ENCODE measurements at places on chromosomes 2 and 18. TPM values are rescaled to one million over a fixed set of nuclear protein-coding genes. Genes with fewer than 3 reads are reported as not detected.
A peak's percentile ranks its signal among the peaks of the same experiment; 100 is the strongest.

- no peaks in the 10 kb centered on the region for H3K27me3 ChIP-seq
- peaks cover 16% of the 10 kb centered on the region for H3K4me1 ChIP-seq
- H3K36me3 ChIP-seq, result no peaks in the 10 kb centered on the region
- H3K27ac ChIP-seq, result peak overlapping the region; percentile 76
- peak overlapping the region; percentile 83 for H3K4me3 ChIP-seq
- DNase-seq, result no peak
These were observed 514 bp upstream of the EPB41L5 start for GRCh38 chr2:120012363-120012762.

GRCh38 chr2:209496586-209496982 is 72.7 kb downstream of the MAP2 start:
- H3K4me1 ChIP-seq, result peaks cover 34% of the 10 kb centered on the region
- peaks cover 7% of the 10 kb centered on the region for H3K36me3 ChIP-seq
- DNase-seq, result no peak
- H3K27me3 ChIP-seq, result no peaks in the 10 kb centered on the region
- peak overlapping the region; percentile 87 for H3K27ac ChIP-seq

GRCh38 chr18:79356435-79356834 is 39.3 kb upstream of the NFATC1 start:
- no peaks in the 10 kb centered on the region for H3K4me1 ChIP-seq
- H3K27me3 ChIP-seq, result no peaks in the 10 kb centered on the region
- H3K36me3 ChIP-seq, result peaks cover 17% of the 10 kb centered on the region
- no peak overlapping the region for H3K4me3 ChIP-seq
- no peak for DNase-seq
- H3K27ac ChIP-seq, result no peak overlapping the region

GRCh38 chr2:212732860-212733259 is 194.3 kb upstream of the ERBB4 start:
- no peak for DNase-seq
- H3K36me3 ChIP-seq, result no peaks in the 10 kb centered on the region
- peaks cover under 1% of the 10 kb centered on the region for H3K4me1 ChIP-seq
- no peak overlapping the region for H3K27ac ChIP-seq
- no peak overlapping the region for H3K4me3 ChIP-seq
- peaks cover 3% of the 10 kb centered on the region for H3K27me3 ChIP-seq

GRCh38 chr18:47528343-47528742 is 276.9 kb upstream of the SKOR2 start:
- peaks cover 3% of the 10 kb centered on the region for H3K27me3 ChIP-seq
- H3K36me3 ChIP-seq, result no peaks in the 10 kb centered on the region
- H3K27ac ChIP-seq, result no peak overlapping the region
- no peak overlapping the region for H3K4me3 ChIP-seq
- DNase-seq, result no peak
- H3K4me1 ChIP-seq, result no peaks in the 10 kb centered on the region

Gene ADD2
- total RNA-seq, result 0.15 TPM

GRCh38 chr2:157971702-157972101 is 95.6 kb upstream of the ACVR1 start:
- H3K27ac ChIP-seq, result no peak overlapping the region
- H3K36me3 ChIP-seq, result no peaks in the 10 kb centered on the region
- H3K27me3 ChIP-seq, result peaks cover 5% of the 10 kb centered on the region
- no peak overlapping the region for H3K4me3 ChIP-seq

Gene PXDN
- 576 TPM for total RNA-seq

Gene SULT1C4
- 0.60 TPM for total RNA-seq

GRCh38 chr18:31581498-31582197 is 10.0 kb upstream of the TTR start:
- no peaks in the 10 kb centered on the region for H3K27me3 ChIP-seq
- no peak overlapping the region for H3K27ac ChIP-seq
- H3K4me3 ChIP-seq, result no peak overlapping the region
- no peaks in the 10 kb centered on the region for H3K4me1 ChIP-seq
- DNase-seq, result no peak

- H3K27me3 ChIP-seq, result no peaks in the 10 kb centered on the region
- no peak overlapping the region for H3K27ac ChIP-seq
- H3K36me3 ChIP-seq, result no peaks in the 10 kb centered on the region
- H3K4me3 ChIP-seq, result no peak overlapping the region
- DNase-seq, result no peak
- H3K4me1 ChIP-seq, result no peaks in the 10 kb centered on the region
These were observed 28.9 kb upstream of the CNOT11 start for GRCh38 chr2:101223814-101224231.

- H3K36me3 ChIP-seq, result no peaks in the 10 kb centered on the region
- H3K27me3 ChIP-seq, result peaks cover 3% of the 10 kb centered on the region
- no peak for DNase-seq
- H3K4me3 ChIP-seq, result no peak overlapping the region
- H3K4me1 ChIP-seq, result no peaks in the 10 kb centered on the region
These were observed 237.6 kb upstream of the HDAC4 start for GRCh38 chr2:239638376-239638775.

- no peak for DNase-seq
- H3K27me3 ChIP-seq, result peaks cover 3% of the 10 kb centered on the region
- peaks cover 4% of the 10 kb centered on the region for H3K4me1 ChIP-seq
- H3K4me3 ChIP-seq, result no peak overlapping the region
These were observed 304.8 kb downstream of the PDE11A start for GRCh38 chr2:177767768-177768167.

- no peak for DNase-seq
- H3K4me3 ChIP-seq, result no peak overlapping the region
- H3K4me1 ChIP-seq, result peaks cover 2% of the 10 kb centered on the region
- no peak overlapping the region for H3K27ac ChIP-seq
- H3K27me3 ChIP-seq, result no peaks in the 10 kb centered on the region
These were observed 104.5 kb downstream of the RBM43 start for GRCh38 chr2:151157000-151157735.

Gene CHRNG
- not detected for total RNA-seq

DNA sequence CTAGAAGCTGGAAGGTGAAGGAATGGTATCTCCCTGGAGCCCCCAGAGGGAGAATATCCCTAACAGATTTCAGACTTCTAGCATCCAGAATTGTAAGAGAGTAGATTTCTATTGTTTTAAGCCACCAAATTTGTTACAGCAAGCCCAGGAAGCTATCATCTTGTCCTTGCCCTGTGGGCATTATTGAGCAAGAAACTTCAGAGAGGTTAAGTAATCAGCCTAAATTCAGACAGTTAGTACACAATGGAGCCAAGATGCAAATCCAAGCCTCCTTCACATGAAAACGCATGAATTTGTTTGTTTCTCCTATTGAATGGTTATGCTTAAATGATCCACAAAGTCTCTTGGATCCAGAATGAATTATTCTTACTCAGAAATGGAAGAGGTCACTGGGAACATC is 55.2 kb upstream of the TRIB2 start:
- H3K27ac ChIP-seq, result no peak overlapping the region
- H3K36me3 ChIP-seq, result peaks cover 4% of the 10 kb centered on the region
- no peak for DNase-seq
- H3K27me3 ChIP-seq, result no peaks in the 10 kb centered on the region
- no peaks in the 10 kb centered on the region for H3K4me1 ChIP-seq

DNA sequence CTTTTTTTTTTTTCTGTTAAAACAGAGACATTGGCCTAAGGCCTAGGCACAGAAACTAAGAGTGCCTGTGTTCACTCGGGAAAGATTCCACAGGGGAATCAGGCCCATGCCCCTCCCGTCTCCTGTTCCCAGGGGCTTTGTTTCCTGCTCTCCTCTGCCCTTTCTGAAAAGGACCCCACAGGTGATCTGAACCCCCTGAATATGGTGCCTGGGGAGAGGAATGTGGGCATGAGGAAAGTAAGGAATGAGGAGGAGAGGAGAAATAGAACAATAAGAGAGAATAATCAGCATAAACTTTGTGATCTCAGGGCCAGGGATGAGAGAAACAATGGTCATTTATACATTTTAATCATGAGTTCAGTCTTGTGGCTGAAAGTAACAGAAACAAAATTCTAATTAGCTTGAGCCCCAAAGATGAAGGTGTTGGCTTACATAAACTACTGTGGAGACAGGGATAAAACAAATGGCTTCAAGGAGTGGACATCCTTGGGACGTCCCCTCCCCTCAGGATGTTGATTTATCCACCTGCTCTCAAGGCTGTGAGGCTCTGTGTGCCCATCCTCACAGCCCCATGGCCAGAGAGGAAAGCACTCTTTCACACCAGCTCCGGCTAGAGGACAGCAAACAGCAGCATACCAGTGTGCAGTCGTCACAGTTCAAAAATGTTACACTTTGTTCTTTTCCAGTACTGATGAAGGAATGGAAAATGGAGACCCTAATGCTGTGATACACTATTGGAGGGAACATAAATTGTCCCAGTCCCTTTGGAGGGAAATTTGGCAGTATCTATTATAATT is 46.4 kb upstream of the MRPL33 start:
- no peak for DNase-seq
- no peaks in the 10 kb centered on the region for H3K27me3 ChIP-seq
- peak overlapping the region; percentile 83 for H3K27ac ChIP-seq
- no peaks in the 10 kb centered on the region for H3K36me3 ChIP-seq
- H3K4me3 ChIP-seq, result no peak overlapping the region

GRCh38 chr2:191176305-191176704 is 25.5 kb upstream of the STAT4 start:
- H3K4me1 ChIP-seq, result peaks cover 49% of the 10 kb centered on the region
- H3K27ac ChIP-seq, result no peak overlapping the region
- H3K27me3 ChIP-seq, result no peaks in the 10 kb centered on the region
- H3K36me3 ChIP-seq, result no peaks in the 10 kb centered on the region

DNA sequence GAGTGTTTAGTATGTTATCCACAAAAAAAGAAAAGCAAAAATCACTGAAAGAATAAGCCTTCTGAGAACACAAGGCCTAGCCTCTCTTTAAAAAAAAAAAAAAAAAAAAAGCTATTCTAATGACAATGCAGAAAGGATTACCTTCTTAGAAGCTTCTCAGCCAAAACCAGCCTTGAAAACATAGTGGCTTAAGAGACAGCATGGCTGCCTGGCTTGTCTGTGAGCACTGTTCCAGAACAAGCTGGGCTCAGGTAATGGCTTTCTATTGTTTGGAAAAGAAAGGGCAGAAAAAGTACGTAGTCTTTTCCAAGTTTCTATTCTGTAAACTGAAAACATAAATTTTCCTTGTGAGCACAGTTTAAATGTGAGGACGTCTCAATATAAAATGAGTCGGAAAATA is 119.5 kb downstream of the MAP3K20 start:
- no peaks in the 10 kb centered on the region for H3K27me3 ChIP-seq
- H3K4me3 ChIP-seq, result no peak overlapping the region
- H3K36me3 ChIP-seq, result peaks cover 19% of the 10 kb centered on the region
- H3K27ac ChIP-seq, result peak overlapping the region; percentile 57
- no peak for DNase-seq
- H3K4me1 ChIP-seq, result peaks cover 55% of the 10 kb centered on the region

Gene MPV17
- 57.6 TPM for total RNA-seq

DNA sequence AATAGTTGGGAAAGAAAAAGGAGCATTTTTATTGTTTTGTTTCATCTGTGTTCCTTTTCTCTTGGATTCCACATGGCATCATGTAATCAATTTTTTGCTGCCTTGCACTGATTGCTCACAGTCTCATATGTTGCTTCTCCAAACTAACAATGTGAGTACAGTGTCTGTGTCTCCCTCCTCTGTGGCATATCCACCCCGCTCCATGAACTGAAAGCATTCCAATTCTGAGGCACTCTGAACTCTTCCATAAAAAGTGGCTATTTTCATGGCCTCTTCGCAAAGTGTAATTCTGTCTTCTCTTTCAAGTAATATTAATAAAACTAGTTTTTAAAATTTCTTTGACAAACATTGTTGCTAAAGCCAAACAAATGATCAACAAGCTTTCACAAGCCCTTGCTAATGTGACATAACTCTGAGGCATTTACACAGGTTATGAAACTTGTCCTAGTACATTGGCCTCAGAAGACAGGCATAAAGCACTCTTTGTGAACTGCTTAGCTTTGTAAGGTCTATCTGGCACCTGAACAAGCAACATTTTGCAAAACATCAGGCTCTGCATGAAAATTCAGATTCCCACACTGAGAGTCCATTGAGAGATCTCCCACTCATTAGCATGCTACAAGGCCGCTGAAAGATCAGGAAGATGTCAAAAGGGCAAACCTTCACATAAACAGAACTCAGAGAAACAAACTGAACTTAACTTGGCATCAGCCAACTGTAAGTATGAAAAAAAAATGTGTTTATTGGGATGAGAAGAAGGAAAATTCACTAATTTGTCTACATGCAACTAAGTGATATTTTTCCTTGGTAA is 33.0 kb downstream of the GPR75 start:
- no peaks in the 10 kb centered on the region for H3K27me3 ChIP-seq
- H3K4me1 ChIP-seq, result peaks cover 10% of the 10 kb centered on the region
- no peaks in the 10 kb centered on the region for H3K36me3 ChIP-seq

GRCh38 chr18:5159080-5159479 is 38.0 kb downstream of the AKAIN1 start:
- H3K36me3 ChIP-seq, result no peaks in the 10 kb centered on the region
- H3K4me1 ChIP-seq, result no peaks in the 10 kb centered on the region
- H3K27ac ChIP-seq, result no peak overlapping the region
- no peak overlapping the region for H3K4me3 ChIP-seq

Gene ATP6V1C2
- total RNA-seq, result not detected

Gene LTBP1
- 398 TPM for total RNA-seq

GRCh38 chr2:216644842-216645635 is 11.8 kb downstream of the IGFBP2 start:
- H3K36me3 ChIP-seq, result peaks cover 30% of the 10 kb centered on the region
- no peaks in the 10 kb centered on the region for H3K27me3 ChIP-seq
- peak overlapping the region; percentile 94 for H3K27ac ChIP-seq
- no peak overlapping the region for H3K4me3 ChIP-seq
- DNase-seq, result no peak

DNA sequence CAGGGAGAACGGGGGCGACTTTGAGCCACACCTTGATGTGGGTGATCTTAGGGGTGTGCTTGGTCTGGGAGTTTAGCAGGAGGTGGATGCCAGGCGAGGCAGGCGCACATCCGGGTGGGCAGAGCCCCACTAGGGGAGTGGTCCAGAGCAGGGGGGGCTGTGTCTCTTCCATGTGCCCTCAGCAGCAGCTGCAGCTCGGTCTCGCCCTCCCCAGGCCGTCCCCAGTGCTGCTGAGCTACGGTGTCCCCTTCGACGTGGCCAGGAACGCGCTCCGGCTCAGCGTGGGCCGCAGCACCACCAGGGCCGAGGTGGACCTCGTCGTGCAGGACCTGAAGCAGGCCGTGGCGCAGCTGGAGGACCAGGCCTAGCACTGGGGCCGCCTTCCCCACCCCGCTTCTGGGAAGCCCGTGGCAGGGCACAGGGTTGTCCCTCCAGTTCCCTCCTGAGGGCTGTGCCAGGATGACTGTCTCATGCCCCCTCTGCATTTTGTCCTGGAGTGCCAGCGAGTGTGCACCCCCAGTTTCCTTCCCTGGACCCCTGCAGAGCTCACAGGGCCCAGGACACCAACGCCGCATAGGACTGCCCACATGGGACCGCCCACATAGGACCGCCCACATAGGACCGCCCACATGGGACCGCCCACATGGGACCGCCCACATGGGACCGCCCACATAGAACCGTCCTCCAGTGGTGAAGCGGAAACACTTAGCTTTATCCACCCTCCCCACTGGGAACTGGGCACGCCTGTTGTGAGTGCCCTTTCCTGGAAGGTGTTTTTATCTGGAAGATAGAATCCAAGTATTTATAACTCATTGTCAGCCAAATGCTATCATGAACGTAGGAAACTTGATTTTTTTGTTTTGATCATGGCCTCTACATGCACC is 1.9 kb upstream of the ESPNL start:
- H3K27ac ChIP-seq, result no peak overlapping the region
- H3K36me3 ChIP-seq, result no peaks in the 10 kb centered on the region
- H3K4me3 ChIP-seq, result no peak overlapping the region
- H3K4me1 ChIP-seq, result peaks cover 5% of the 10 kb centered on the region
- no peaks in the 10 kb centered on the region for H3K27me3 ChIP-seq

GRCh38 chr2:59690849-59691248 is 862.6 kb downstream of the BCL11A start:
- no peak for DNase-seq
- H3K27me3 ChIP-seq, result no peaks in the 10 kb centered on the region
- no peak overlapping the region for H3K27ac ChIP-seq
- H3K4me3 ChIP-seq, result no peak overlapping the region
- H3K36me3 ChIP-seq, result no peaks in the 10 kb centered on the region

Gene ACVR1
- total RNA-seq, result 81.7 TPM
